ENCODE measurements at places on chromosomes 5 and 9.

DNA sequence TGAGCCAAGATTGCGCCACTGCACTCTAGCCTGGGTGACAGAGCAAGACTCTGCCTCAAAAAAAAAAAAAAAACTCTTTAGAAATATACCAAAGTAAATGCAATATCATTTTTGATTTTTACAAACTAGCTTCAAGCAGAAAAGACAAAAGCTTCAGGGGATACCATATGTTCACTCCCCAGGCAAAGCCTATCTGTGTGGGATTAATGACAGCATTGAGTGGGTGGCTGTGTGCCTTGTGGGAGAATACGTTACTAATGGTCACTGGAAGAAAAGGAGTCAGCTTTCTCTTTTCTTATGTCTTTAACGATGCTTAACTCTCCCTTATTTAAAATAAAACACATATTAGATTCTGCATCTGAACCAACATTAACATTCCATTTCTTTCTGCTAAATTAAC, 1.9 kb downstream of the PCA3 start:
- DNase-seq, result no peak

DNA sequence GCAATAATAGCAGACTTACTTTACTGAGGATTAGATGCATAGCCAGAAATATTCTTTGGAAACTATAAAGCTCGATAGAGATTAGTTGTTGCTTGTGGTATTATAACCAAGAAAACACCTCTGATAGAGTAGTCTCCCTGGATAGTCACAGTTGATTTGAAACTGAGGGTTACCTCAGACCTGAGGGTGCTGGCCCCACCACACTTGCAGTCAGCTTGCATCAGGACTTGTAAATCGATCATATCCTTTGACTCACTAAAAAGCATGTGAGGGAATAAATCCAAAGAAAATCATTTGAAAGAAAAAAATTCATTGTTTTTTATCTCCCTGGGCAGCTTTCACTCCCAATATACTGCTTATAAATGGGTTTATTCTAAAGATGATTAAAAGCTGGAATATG, 39.4 kb downstream of the GALNT12 start:
- no peak for DNase-seq

DNA sequence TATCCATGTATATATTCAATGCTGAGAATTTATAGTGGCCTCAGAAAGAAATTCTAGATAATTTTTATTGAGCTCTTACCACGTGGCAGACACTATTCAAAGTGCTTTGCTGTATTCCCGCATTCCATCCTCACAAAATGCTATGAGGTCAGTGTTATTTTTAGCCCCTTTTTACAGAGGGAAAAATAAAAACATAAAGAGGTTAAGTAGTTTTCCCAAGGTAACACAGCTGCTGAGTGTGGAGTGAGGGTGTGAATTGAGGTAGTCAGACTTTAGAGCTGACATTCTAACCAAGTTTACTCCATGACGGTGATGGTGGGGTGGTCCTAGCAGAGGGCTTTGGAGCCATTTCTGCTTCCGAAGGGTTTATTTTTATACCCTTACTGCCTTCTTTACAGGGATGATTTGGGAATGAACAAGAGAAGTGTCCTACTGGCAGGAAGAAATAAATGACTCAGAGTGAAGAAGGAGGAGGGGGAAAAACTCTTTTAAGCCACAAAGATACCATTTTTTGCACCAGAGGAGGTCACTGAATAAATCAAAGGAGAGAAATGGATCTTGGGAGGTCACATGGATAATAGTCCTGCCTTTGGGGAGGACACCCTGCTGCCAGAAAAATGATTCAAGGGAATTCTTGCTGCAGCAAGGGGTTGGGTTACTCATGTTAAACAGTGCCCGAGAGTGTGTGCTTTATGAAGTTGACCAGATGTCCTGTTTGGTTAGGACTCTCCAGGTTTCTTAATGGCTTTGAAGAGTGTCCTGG, 76.1 kb downstream of the HMHB1 start:
- DNase-seq, result no peak

GRCh38 chr5:55927861-55928655, 66.7 kb downstream of the IL6ST start:
- DNase-seq, result no peak

DNA sequence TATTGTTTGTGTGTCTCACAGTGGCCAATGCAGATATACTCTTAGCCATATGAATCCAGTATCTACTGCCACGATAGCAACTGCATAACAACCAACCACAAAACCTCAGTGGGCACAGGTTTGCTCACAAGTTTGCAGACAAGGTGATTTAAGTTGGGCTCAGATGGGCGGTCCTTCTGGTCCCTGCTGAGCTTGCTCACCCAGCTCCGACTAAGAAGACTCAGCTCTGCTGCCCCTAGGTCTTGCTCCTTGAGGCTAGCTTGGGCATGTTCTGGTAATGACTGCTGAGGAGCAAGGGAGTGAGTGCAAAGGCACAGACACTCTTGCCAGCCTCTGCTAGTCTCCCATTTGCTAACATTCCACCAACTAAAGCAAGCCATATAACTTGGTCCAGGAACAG, 52.6 kb downstream of the MTX3 start:
- DNase-seq, result no peak

- DNase-seq, result no peak
Observed at GRCh38 chr9:120862452-120862851, 14.5 kb downstream of the PHF19 start.

GRCh38 chr5:112915831-112916230, 6.2 kb downstream of the REEP5 start:
- no peak for DNase-seq

GRCh38 chr5:24767086-24767485, 122.3 kb upstream of the CDH10 start:
- no peak for DNase-seq

DNA sequence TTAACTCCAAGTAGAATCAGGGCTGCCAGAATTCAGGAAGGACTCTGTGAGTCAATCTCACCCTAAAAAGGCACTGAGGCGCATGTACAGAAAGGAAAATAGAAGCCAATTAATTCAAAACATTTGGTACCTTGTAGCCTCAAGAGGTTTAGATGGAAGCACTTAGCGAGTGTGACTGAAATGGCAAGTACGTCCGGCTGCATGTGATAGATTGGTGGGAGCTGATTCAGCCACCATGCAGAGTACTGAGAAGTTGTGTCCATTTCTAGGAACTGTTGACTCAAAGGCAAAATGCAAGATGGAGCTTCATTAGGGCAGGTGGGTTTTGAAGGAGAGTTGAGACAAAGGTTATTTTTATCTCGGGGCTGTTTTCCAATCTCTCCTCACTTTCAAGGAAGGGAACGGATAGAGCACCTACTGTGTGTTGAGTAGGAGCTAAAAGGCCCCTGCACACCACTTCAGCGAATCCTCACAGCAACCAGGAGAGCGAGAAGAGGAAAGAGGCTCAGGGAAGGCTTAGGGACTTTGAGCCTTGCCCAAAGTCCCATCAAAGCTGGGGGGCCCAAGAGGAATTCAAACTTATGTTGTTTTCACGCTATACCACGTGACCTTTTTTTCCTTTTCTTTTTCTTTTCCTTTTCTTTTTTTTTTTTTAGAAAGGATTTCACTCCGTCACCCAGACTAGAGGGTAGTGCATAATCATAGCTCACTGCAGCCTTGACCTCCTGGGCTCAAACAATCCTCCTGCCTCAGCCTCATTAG, 34.6 kb upstream of the CPEB4 start:
- no peak for DNase-seq

GRCh38 chr9:121876658-121877271, 216.3 kb downstream of the TTLL11 start:
- no peak for DNase-seq

GRCh38 chr9:77908293-77908692, 123.3 kb downstream of the GNAQ start:
- no peak for DNase-seq

Data from stimulated activated CD4-positive, alpha-beta T cell treated with anti-CD3 and anti-CD28 coated beads, Interleukin-1b, Interleukin-23, amount 100 ng/mL, for 4 hours (primary cell).